ENCODE measurements at places on chromosomes 3 and 15. TPM values are rescaled to one million over a fixed set of nuclear protein-coding genes. Genes with fewer than 3 reads are reported as not detected.

The GXYLT2 gene
- polyA plus RNA-seq, result 13.3 TPM

The MGLL gene
- polyA plus RNA-seq, result 25.2 TPM

The PLS1 gene
- 34.9 TPM for polyA plus RNA-seq

The SCN11A gene
- polyA plus RNA-seq, result 1.6 TPM

The HCLS1 gene
- 4.9 TPM for polyA plus RNA-seq

The PPP1R14D gene
- polyA plus RNA-seq, result 0.46 TPM

The SIDT1 gene
- polyA plus RNA-seq, result 2.1 TPM

The CD86 gene
- 1.5 TPM for polyA plus RNA-seq

The PARP15 gene
- polyA plus RNA-seq, result 0.27 TPM

The ETFA gene
- 160 TPM for polyA plus RNA-seq

The CSTA gene
- 0.55 TPM for polyA plus RNA-seq

The CFAP20DC gene
- polyA plus RNA-seq, result 4.8 TPM

The CPNE9 gene
- polyA plus RNA-seq, result 0.10 TPM
